HAP-1 (cell line): ENCODE measurements at places on chromosomes 2 and 18.

DNA sequence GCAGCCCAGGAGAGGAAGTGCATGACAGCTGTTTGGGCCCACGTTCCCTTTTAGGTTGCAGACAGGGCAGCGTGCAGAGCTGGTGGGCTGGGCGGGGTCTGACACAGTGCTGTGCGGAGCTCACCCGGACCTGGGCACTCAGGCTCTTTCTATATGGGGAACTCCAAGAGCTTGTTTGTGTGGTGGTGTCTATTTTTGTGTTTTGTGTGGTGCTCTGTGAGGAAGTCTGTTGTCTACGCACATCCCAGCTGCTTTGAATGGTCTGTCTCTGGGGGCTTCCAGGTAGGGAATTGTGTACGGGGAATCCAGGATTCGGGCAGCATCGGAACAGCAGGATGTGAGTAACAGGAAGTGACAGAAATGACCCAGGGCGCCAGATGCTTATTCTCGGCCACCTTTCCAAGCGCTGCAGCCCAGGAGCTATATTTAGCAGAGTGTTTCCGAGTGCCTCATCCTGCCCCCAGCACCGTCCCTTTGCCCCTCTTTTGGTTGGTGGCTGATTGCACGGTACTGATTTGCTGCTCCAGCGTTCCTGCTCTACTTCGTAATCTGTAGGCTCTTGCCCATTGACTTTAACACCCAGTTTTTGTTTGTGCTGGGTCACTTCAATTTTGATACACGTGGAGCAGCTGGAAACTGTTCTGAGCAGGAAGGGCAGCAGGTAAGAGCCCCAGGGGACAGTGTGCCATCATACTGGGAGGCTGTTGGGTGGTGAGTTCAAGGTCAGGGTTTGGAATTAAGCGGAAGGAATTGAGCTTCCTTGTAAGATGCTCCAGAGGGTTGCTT lies 64.7 kb downstream of the DGKD start:
- no peak for DNase-seq

- DNase-seq, result no peak
Observed at GRCh38 chr2:61575447-61575859, 37.3 kb upstream of the XPO1 start.

DNA sequence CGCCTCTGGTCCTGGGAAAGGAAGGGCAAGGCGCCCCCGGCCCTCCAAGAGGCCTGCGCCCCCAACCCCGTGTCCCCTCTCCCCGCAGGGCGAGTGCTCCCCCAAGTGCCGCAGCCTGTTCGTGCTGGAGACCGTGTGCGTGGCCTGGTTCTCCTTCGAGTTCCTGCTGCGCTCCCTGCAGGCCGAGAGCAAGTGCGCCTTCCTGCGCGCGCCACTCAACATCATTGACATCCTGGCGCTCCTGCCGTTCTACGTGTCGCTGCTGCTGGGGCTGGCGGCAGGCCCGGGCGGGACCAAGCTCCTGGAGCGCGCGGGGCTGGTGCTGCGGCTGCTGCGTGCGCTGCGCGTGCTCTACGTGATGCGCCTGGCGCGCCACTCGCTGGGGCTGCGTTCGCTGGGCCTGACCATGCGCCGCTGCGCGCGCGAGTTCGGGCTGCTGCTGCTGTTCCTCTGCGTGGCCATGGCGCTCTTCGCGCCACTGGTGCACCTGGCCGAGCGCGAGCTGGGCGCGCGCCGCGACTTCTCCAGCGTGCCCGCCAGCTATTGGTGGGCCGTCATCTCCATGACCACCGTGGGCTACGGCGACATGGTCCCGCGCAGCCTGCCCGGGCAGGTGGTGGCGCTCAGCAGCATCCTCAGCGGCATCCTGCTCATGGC lies 52.4 kb downstream of the SLC66A2 start:
- no peak for DNase-seq

DNA sequence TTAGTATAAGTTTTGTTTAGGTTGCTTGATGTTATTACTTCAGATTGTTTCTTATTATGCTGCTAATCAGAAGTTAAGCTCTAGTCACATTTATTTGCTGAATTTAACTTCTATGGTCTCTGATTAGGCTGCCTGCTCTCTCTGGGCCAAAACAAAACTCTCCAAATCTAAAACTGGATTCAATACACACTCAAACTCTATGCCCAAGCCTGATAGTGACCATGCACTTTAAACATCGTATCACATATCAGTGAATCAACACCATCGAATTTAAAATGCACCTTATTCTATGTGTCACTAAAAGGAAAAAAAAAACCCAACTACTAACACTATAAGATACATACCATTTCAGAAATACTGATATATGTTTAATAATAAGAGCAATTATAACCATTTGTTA lies 76.9 kb upstream of the FRZB start:
- DNase-seq, result no peak

DNA sequence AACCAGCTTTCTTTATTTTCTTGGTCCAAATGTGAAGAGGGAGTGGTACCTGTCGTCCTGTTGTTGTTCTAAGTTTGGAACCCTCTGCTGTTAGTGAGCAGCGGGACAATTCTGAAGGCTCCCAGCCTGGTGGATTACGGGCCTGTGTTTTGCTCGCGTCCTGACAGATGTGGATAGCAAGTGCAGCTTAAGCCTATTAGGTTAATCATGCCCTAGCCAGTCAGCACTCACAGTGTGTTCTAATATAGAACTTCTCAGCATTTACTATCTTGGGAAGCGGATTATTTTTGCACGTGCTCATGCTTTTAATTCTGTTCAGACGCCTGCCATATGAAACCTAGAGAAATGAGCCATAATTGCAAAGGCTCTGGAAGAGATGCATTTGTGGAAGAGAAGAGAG lies at the start of gene PCARE:
TSS of gene PCARE (minus strand) at position 113 of the 400 bp plus-strand sequence. CDS start 262 bp downstream, outside the sequence.
- no peak for DNase-seq

GRCh38 chr2:111176388-111176787 lies 55.7 kb downstream of the BCL2L11 start:
- no peak for DNase-seq

GRCh38 chr2:151289972-151290866 lies 751 bp upstream of the NMI start:
- DNase-seq, result peak; percentile 14

GRCh38 chr2:216872040-216872439 lies 12.2 kb upstream of the TNP1 start:
- no peak for DNase-seq

- DNase-seq, result no peak
Observed at GRCh38 chr2:118803012-118803411, 44.4 kb downstream of the EN1 start.

GRCh38 chr2:36368438-36368837 lies 12.9 kb downstream of the CRIM1 start:
- DNase-seq, result no peak

GRCh38 chr2:54161660-54162424 lies 46.4 kb downstream of the ACYP2 start:
- DNase-seq, result no peak

DNA sequence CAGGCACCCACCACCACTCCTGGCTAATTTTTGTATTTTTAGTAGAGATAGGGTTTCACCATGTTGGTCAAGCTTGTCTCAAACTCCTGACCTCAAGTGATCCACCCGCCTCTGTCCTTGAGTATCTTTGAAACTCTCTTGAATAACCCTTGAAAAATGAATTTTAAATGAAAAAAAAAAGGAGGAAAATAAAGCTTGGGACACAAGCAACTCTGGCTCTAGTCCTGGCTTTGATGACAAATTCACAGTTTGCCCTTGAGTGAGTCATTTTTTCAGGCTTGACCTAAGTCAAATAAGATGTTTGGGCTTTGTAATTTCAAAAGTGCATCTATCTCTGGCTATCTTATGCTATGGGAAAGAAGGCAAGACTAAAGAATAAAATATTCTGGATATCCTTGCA lies 79.0 kb upstream of the TRIB2 start:
- DNase-seq, result no peak

DNA sequence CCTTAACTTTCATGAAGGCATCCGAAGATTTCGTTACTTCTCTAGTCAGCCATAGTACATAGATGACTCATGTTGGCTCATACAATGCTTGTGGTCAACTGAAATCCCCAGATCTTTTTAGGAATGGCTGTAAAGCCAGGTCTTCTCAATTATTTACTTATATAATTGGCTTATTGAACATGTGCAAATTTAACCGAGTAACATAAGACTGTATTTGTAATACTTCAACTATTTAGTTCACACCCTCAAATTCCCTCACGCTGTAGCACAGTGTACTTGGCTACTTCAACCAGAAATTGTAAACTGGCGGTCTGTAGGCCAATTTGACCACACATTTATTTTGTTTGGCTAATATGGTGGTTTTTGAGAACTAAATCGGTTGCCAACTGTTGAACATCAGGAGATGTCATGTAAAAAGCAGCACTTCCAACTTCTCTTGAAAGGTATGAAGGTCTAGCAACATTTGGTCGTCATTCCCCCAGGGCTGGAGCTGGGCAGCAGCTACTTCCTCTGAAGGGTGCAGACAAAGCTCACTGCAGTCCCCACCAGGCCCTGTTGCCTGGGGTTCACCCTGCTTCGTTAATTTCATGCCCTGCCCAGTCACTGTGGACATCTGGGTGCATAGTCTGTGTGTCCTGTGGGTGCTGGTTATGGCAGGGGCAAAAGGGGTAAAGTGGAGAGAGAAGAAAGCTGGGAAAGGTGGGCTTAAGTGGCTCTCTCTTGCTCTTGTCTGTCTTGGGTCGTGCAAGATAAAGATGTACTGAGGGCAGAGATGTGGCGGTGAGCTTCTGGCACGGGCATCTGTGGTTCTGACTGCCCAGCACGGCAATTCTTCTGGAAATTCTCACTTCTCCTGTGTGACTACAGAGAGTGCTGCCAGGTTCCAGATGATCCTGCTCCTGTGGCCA lies 3.2 kb upstream of the SH3RF3 start:
- DNase-seq, result no peak

GRCh38 chr2:241568726-241569125 lies 10.2 kb downstream of the BOK start:
- no peak for DNase-seq

DNA sequence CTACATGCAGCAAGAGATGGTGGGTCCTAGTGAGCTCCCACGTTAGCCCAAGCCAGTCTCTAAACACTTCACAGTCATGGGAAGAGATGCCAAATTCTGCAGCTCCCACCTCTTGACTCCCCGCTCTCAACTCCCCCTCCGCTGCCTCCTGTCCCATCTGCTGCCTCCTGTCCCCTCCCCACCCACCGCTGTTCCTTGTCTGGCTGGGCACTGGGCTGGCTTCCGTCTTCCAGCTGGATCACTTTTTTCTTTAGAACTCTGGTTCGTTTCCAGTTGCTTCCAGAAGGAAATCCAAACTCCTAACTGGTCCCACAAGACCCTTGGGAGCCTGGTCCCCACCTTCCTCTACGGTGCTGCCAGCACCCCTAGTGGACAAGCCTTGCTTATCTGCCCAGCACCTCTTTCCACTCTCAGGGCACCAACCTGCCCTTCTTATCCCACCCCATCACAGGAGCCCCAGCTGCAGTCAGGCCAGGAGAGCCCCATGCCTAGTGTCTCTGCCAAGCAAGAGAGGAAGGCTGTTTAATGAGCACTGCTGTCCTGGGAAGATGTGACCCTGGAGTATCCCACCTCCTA lies 12.1 kb upstream of the TWIST2 start:
- DNase-seq, result no peak

DNA sequence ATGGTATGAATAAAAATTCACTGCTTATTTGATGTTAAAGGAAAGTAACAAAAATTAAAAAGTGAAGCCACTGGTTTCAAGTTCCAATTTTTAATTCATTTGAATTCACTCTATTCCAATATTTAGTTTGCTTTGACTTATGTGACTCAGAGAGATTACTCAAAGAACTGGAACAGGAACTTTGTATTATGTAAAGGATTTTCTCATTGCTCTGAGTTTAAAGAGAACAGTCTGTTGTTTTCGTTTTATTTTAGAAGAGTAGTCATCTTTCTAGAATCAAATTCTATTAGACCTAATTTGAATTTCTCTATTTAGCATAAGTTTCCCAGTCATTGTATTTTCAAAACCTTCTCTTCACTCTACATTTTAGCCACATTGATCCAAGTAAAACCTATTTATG lies 300.1 kb upstream of the SLC8A1 start:
- DNase-seq, result no peak

GRCh38 chr2:43853141-43854081 lies 14.6 kb downstream of the ABCG8 start:
- DNase-seq, result no peak

DNA sequence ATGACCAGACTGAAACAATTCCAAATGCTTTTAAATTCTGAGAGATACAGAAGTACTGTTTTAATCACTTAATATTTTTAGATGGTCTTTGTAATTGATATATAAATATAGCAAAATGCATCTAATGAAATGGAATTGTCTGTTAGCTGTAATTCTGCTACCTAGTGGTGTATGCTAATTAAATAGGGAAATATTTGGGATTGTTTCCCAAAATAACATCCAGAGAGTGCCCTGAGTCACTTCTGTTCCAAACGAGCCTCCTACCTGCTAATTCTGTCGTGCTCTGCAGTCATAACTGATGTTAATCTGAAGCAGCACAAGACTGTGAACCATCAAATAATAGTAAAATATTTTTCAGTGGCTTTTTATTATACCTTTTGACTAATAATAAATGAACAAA lies 71.4 kb upstream of the NOSTRIN start:
- no peak for DNase-seq

DNA sequence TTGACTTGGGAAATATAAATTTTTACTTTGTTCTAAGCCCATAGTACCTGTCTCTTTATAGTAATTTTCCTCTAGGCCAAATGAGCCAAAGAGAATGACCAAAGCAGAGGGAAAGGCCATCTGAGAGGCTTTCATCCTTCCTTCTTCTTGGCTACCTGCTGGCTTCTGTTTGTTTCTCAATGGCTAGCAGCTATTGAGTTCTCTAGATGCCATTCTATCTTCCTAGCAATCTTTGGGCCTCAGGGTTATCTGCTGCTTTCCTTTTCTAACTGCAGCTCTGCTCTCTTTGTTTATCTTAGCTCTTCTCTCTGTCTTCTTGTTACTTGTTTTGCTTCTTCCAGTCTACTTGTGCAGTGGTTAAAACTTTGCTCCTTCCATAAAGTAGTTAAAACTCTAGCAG lies 601.1 kb upstream of the NRXN1 start:
- no peak for DNase-seq

- no peak for DNase-seq
Observed at GRCh38 chr2:146678516-146678915, 1166.3 kb upstream of the ACVR2A start.

- DNase-seq, result no peak
Observed at GRCh38 chr2:129678751-129679150, 300.7 kb upstream of the RAB6C start.

- no peak for DNase-seq
Observed at GRCh38 chr2:118102433-118103082, 14.3 kb downstream of the INSIG2 start.

DNA sequence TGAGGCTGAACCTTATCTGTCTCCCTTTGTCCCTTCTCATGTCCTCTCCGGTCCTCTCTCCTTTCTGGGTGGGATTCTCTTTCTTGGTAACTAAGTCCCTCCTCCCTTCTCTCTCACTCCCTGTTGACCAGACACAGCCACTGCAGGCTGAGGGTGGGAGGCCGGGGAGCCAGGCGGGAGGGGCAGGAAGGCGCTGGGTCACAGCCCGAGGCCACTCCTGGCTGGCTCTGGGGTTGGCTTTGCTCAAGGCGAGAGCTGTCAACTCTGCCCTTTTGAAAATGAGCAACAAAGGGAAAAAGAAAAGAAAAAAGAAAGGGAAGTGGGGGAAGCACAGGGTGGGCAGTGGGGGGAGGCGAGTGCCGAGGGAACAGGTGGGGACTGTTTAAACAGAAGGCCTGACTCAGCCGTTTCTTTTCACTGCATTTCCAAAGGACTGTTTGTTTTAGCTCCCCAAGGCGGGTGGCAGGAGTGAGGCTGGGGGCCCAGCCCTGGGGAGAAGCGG lies 70.5 kb upstream of the IGFBP5 start:
- DNase-seq, result peak; percentile 75

- DNase-seq, result no peak
Observed at GRCh38 chr2:139622691-139623090, 842.5 kb upstream of the NXPH2 start.

GRCh38 chr18:2027016-2027415 lies 544.3 kb downstream of the METTL4 start:
- DNase-seq, result no peak
